ENCODE measurements at places on chromosomes 6 and 20.

- DNase-seq: no peak
Observed at GRCh38 chr6:144265061-144265357, 20.1 kb upstream of the UTRN start.

DNA sequence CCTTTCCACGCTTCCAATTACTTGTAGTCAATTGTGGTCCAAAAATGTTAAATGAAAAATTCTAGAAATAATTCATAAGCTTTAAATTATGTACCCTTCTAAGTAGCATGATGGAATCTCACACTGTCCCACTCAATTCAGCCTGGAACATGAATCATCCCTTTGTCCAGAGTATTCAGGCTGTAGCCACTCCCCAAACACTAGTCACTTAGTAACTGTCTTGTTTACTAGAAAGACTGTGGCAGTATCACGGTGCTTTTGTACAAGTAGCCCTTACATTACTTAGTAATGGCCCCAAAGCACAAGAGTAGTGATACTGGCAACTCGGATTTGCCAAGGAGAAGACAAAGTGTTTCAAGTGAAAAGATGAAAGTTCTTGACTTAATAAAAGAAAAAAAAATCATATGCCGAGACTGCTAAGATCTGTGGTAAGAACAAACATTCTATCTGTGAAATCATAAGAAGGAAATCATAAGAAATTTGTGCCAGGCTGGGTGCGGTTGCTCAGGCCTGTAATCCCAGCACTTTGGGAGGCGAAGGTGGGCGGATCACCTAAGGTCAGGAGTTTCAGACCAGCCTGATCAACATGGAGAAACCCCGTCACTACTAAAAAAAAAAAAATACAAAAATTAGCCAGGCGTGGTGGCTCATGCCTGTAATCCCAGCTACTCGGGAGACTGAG, 168.5 kb upstream of the SIM1 start:
- DNase-seq: peak; percentile 71

DNA sequence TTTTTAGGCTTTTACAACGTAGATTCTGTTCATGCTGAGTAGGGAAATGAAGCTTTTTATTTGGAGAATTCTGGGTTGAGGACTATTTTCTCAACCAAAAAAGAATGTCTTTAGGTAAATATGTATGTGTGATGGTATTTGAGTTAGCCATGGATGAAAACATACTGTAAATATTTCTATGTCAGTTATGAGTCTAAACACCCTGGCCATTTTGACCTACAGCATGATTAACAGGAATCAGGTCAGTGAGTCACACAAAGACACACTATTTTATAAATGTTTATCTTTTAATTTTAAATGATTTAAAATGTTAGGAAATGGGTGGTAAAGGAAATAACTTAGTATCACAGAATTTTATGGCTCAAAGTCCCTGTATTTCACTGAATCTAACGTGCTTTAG, 851.7 kb upstream of the MAP3K7 start:
- DNase-seq: no peak

DNA sequence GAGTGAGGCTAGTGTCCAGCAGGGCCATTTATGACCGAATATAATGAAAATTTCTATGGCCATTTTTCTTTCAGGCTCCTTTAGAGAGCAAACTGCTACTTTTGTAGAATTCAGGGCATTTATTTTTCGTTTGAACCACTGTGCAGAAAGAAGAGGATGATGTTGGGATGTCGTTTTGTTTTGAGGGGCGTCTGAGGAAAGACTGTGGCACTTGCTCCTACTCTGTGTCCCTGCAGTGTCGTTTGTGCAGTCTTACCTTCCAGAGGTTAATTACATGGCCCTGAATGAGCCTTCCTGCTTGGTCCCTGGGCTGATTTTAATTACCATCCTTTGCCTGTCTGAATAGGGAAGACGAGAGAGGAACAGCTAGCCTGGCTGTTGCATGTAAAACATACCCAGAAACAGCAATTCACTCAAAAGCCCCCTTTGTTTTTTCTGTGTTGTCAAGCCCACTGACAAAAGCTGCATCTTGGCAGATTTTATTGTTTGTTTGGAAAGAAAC, 65.3 kb downstream of the CTNNBL1 start:
- DNase-seq: no peak
